Cerebellum (tissue), 4 donors: ENCODE measurements at places on chromosomes 7 and 10. TPM values are rescaled to one million over a fixed set of nuclear protein-coding genes. Genes with fewer than 3 reads are reported as not detected.
A peak's percentile ranks its signal among the peaks of the same experiment; 100 is the strongest.

GRCh38 chr10:127851661-127852194 lies 41.0 kb downstream of the CLRN3 start:
- DNase-seq: no peak

- DNase-seq: no peak
Observed at GRCh38 chr10:74084955-74085354, 65.7 kb downstream of the AP3M1 start.

GRCh38 chr7:18336626-18337025 lies 158.9 kb upstream of the HDAC9 start:
- no peak for DNase-seq

- no peak for DNase-seq
Observed at GRCh38 chr7:135169964-135170273, 588 bp downstream of the CYREN start.

DNA sequence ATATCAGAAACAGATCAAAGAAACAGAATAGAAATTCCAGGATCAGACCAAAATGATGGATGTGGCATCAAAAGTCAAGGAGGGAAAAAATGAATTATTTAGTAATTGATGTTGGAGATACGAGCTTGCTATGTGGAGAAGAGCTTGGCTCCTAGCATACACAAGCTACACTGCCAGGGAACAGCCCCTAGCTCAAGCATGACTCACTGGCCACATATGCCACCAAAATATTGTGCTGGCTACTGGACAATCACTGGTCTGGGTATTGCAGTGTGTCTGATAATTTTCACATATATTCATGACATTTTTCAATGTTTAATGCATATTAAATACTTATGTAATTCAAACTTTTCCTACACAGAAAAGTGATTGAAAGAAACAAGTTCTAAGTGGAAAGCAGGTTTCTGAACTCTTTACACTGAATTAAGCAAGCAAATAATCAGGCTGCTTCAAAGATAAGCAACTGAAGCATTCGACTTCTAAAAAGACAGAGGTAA lies 59.3 kb downstream of the OAT start:
- no peak for DNase-seq

- peak; percentile 43 for DNase-seq
Observed at GRCh38 chr7:135620980-135621850, 41.1 kb upstream of the STMP1 start.

GRCh38 chr10:86728056-86728455 lies 28.4 kb upstream of the BMPR1A start:
- DNase-seq: no peak

DNA sequence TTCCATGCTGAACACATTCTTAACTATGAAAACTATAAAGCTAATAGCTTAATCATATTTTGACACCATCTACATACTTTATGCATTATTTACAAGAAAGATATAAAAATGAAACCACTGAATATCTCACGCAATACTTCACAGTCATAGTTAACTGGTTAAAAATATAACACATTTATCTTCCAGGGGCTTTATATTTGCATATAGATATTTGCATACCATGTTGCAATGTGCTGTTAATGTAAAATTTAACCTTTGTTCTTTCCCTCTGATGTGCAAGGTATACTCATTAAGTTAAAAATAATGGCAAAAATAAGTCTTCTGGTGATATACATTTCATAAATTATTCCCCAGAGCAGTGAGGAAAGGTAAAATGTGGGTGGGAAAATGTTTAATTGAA lies 76.9 kb upstream of the MGMT start:
- DNase-seq: no peak

- DNase-seq: no peak
Observed at GRCh38 chr7:82164813-82165212, 278.8 kb downstream of the CACNA2D1 start.

- DNase-seq: no peak
Observed at GRCh38 chr7:41107938-41108448, 594.9 kb downstream of the INHBA start.

GRCh38 chr10:17648243-17649035 lies 4.5 kb downstream of the STAM start:
- no peak for DNase-seq

- peak; percentile 76 for DNase-seq
Observed at GRCh38 chr10:71713135-71714030, 6.2 kb downstream of the C10orf105 start.

GRCh38 chr7:151349507-151349853 lies 7.9 kb downstream of the NUB1 start:
- no peak for DNase-seq

DNA sequence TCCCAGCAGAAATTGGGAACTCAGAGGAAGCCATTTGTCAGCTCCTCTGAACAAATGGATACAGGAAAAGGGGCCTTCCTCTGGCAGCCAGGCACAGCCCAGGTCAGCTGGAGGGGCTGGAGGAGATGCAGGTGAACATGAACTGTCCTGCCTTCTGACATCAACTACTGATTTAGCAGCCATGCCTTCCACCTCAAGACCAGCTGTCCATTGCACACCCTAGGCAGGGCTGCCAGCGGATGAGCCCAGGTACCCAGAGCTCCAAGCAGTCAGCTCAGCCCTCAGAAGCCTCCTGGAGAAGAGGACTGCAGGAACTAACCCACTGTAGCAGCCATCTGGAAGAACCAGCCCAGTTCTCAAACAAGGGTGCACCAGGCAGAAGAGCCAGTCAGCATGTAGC lies 44.1 kb upstream of the GDF10 start:
- DNase-seq: no peak

- no peak for DNase-seq
Observed at GRCh38 chr7:3206771-3207191, 94.3 kb upstream of the SDK1 start.

- DNase-seq: no peak
Observed at GRCh38 chr10:34895977-34896376, 80.9 kb upstream of the PARD3 start.

DNA sequence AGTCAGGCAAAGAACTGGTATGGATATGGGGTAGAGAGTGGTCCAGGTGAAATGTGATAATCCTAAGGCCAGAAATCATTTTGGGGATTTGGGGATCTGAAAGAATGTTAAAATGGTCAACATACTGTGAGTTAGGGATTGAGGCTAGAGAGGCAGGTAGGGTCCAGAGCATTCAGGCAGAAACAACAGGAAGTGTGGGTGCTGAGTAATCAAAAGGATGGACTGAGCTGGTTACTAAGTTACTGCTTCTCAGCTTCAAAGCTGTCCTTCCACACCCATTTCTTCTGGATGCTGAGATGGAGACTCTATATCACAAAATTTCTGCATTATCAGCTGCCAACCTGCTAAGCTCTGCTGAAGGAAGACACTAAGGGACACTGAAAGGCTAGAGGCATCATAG lies 30.6 kb upstream of the PRKCQ start:
- DNase-seq: no peak

GRCh38 chr10:70115948-70116682 lies 16.5 kb downstream of the AIFM2 start:
- peak; percentile 63 for DNase-seq

DNA sequence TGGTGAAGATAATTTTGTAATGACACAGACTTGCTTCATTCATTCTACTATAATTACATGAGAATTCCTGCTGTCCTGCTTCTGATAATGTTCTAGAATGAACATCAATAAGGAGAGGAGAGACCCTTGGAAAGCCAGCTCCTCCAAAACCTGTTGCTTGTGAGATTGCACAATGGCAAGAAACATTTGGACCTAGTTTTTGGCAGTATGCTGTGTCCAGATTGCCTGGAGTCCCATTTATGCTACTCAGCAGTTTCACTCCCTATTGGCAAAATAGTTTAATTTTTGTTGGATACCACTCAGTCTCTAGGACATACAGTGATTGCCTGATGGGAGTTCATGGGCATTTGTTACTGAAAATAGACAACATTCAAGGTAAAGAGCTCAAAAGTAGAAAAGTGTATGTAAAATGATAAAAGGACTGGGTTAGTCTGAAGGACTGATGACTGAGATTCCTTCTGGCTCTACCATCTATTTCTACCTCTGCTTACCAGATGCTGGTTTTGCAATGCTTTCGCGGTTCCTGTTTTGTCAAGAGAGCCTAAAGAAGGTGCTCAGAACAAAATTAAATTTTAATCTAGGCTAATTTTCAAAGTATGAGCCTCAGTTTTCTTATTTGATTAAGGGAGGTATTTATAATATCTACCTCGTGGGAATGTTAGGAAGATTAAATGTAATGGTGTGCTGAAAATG lies 8.0 kb upstream of the ACTR3B start:
- DNase-seq: no peak

- no peak for DNase-seq
Observed at GRCh38 chr10:75211007-75211691, 553 bp downstream of the VDAC2 start.

- DNase-seq: no peak
Observed at GRCh38 chr10:54434782-54435181, 366.2 kb downstream of the PCDH15 start.

- no peak for DNase-seq
Observed at GRCh38 chr10:17241611-17242333, 13.7 kb downstream of the VIM start.

GRCh38 chr7:150406567-150407421 lies 27.7 kb downstream of the ZNF775 start:
- DNase-seq: no peak

GRCh38 chr7:26686448-26686981 lies 177.9 kb downstream of the SKAP2 start:
- DNase-seq: peak; percentile 18

DNA sequence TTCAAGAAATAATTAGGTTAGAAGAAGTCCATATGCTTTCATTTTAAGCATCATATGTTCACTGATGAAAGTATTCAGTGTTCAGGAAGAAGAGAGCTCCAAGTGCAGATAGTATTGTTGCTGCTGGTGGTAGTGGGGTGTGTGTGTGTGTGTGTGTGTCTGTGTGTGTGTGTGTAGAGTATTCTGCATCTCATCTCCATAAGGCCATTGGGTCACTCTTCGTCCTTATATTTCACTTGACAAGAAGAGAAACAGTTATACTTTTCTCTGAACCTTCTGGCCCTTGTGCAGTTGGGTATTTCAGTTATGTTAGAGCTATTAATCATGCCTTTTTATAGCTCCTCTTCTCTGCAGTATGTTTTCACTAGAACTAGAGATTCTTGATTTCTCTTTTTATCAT lies 26.2 kb downstream of the ADAM22 start:
- no peak for DNase-seq

DNA sequence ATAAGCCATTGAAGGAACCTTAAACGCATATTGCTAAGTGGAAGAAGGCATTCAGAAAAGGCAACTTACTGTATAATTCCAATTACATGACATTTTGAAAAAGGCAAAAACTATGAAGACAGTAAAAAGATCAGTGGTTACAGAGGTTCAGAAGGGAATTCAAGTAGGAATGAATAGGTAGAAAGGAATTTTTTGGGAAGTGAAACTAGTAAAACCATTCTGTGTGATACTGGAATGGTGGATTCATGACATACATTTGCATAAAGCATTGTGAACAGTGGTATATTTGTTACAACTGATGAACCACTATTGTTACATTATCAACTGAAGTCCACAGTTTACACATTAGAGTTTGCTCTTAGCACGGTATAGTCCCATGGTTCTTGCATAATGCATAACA lies 114.2 kb upstream of the GPR22 start:
- no peak for DNase-seq

DNA sequence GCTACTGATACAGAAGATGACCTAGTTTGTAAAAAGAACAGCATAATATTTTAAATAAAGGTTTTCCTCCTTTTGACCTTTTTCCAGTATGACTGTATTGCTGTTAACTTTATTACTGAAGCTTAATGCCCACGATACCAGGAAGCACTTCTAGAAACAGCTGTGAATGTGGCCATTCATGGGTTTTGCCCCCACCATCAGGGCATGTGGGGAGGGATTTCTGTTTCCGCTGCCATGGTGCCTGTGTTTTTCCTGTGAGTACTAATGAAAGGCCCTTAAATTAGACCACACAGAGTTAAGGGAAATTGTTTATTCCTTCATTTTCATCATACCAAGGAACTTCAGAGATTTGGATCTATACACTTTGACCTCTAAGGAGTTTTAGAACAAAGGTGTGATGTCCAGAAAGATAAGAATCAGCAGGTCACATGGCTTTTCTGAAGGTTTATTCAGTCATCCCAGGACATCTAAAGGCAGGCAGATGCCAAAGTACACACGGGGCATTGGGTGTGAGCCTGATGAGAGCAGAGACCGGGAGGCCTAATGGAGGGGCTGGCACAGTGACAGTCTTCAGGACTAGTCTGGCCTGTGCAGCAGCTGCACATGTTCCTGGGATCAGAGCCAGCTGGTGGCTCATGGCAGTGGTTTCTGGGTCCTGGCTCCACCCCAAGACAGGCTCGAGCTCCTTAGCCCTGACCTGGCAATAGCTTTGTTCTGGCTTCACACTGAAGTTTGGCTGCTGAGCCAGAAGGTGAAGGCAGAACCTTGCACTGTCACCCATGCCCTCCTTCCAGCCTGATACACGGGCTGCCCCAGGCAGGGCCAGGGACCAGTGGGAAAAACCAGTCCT lies 190.9 kb downstream of the REEP3 start:
- DNase-seq: peak; percentile 53

DNA sequence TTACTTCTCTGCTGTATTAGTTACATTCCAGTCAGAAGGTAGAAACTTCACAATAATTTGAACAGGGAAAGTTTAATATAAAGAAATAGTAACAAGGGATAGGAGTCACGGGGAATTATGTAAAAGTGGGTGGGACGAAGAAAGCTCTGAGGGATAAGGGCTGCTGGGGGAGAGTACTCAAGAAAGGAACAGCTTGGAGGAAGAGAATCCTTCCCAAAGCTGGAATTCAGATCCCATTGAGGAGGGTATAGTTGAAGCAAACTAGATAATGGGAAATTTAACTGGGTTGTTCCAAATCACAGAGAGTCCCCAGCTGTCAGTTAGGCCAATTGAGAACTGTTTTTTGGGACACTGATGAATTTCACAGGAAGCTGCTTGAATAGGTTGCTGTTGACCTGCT lies 53.2 kb upstream of the MACC1 start:
- DNase-seq: no peak

Gene GNGT1
- total RNA-seq: not detected

Gene TFR2
- 2.8 TPM for total RNA-seq

Gene STMP1
- 36.2 TPM for total RNA-seq

Gene ADARB2
- total RNA-seq: 8.2 TPM

Gene PLAU
- 1.00 TPM for total RNA-seq

Gene TAF3
- 3.2 TPM for total RNA-seq

Gene CASP7
- 4.8 TPM for total RNA-seq

Gene ARF5
- total RNA-seq: 71.7 TPM

Gene CCZ1B
- 132 TPM for total RNA-seq

Gene SYT15
- 1.8 TPM for total RNA-seq

Gene AGR2
- total RNA-seq: 1.9 TPM

Gene FAM185A
- 26.9 TPM for total RNA-seq

Gene NEUROD6
- total RNA-seq: 35.3 TPM

Gene NEBL
- 38.9 TPM for total RNA-seq

Gene FOXP2
- 228 TPM for total RNA-seq

Gene DRGX
- total RNA-seq: not detected

Gene CNNM1
- total RNA-seq: 6.3 TPM
